ENCODE measurements at places on chromosomes 5 and 9. TPM values are rescaled to one million over a fixed set of nuclear protein-coding genes. Genes with fewer than 3 reads are reported as not detected.

The PCDHGB7 gene
- 15.1 TPM for total RNA-seq

- DNase-seq, result no peak
Measured at GRCh38 chr9:75880618-75881017, 9.9 kb upstream of the PCSK5 start.

DNA sequence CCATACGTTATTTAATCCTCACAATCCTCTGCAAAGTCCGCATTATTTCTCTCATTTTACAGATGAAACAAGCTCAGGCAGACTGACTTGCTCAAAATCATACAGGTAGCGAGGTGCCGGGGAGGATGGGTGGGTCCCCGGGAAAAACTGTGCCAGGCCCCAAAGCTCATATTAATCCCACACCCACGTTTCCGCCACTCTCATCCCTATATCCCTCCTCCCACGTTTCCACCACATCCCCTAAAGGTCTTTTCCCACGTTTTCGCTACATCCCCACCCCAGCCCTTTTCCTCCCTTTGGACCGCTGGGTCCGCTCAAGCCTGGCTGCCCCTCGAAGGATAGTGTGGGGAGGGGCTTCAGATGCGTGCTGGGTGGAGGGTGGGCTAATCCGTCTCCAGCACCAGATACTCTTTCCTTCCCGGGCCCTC is 434 bp upstream of the FSD1L start:
- no peak for DNase-seq

GRCh38 chr5:97242341-97242740 is 59.3 kb upstream of the RIOK2 start:
- no peak for DNase-seq

DNA sequence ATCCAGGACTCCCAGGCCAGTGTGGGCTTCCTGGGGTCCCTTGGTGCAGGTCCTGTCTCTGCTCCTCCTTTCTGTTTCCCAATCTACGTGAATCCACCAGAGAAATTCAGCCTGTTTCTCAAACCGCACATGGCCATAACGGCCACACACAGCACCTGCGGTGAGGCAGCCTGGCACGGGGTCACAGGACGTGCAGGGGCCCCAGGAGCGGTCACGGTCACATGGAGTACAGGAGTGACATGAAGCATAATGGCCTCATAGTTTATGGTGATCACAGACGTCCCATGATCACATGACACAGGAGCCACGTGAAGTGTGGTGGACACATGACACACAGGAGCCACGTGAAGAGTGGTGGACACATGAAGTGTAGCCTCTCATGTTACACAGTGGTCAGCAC is 248.5 kb upstream of the IRX4 start:
- DNase-seq, result no peak

DNA sequence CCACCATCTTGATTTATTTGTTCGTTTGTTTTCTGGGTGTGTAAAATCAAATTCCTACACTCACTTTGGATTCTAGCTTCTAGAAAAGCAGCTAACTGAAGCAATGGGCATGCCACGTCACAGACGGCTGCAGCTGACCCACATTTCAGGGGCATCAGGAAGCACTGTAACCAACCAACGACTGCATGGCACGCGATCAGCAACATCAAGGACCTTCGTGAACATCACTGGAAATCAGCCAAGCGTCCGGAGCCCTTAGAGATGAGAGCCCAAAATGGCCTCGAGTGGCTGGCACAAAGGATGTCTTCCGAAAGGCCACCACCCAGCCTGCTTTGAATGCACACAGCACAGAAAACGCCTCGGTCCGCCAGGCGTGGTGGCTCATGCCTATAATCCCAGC is 191.1 kb downstream of the OLFM1 start:
- peak; percentile 43 for DNase-seq

- DNase-seq, result no peak
Measured at GRCh38 chr5:14229181-14229580, 86.0 kb downstream of the TRIO start.

DNA sequence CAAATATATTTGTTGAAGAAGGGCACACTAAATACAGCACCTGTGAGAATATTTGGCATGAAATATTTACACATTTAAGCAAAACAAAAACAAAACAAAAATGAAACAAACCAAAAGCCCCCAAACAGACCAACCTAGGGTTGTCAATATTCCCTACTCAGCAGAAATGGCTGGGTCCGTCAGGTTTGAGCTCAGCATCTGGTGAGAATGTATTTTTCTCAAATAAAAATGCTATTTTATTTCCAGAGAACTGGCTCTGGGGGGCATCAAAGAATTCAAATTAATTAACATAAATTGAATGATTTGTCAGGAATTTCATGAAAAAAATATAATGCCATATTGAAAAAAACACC is 142.8 kb upstream of the COL5A1 start:
- DNase-seq, result no peak

GRCh38 chr9:87867391-87867790 is 15.3 kb upstream of the SPATA31E1 start:
- no peak for DNase-seq
